Caudate nucleus (tissue), 63 donors: ENCODE measurements at places on chromosomes 3 and 15.

DNA sequence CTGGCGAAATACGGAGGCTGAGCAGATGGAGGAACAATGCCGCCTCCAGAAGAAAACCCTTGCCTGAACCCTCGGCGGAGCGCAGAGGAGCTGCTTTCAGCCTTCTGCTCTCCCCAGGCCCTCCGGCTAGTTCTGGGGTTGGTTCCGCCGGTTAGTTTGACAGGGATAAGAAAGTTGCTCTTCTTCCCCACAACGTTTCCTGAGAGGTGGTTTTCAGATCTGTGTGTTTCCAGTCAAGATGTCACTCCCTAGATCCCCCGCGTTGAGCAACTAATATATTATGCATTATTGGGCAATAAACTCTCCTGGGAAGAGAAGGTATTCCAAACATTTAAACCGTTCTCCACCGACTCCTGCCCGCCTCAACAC lies 551 bp downstream of the NLGN1 start:
- peak; percentile 73 for DNase-seq

- DNase-seq = no peak
Observed at GRCh38 chr3:44803298-44803697, 41.7 kb downstream of the KIF15 start.

GRCh38 chr15:92818651-92819277 lies 81.4 kb upstream of the CHD2 start:
- DNase-seq = no peak

DNA sequence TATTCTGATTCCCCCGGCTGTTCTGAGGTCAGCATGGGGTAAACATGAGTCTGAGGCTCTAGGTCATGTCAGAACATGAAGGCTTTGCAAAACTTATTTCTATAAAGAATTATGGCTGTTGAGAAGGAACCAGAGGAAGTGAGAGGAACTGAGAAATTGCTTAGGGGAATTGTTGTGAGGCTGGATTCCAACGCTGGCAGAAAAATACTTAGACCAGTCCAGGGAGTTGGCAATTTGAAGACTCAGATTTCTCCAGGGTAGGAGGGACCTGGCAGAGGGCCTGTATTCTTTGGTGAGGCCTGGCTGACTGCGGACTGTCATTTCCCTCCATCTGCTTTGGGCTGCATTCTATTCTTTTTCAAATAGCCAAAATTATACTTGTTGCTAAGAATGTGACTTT lies 155.5 kb downstream of the PLD1 start:
- no peak for DNase-seq

DNA sequence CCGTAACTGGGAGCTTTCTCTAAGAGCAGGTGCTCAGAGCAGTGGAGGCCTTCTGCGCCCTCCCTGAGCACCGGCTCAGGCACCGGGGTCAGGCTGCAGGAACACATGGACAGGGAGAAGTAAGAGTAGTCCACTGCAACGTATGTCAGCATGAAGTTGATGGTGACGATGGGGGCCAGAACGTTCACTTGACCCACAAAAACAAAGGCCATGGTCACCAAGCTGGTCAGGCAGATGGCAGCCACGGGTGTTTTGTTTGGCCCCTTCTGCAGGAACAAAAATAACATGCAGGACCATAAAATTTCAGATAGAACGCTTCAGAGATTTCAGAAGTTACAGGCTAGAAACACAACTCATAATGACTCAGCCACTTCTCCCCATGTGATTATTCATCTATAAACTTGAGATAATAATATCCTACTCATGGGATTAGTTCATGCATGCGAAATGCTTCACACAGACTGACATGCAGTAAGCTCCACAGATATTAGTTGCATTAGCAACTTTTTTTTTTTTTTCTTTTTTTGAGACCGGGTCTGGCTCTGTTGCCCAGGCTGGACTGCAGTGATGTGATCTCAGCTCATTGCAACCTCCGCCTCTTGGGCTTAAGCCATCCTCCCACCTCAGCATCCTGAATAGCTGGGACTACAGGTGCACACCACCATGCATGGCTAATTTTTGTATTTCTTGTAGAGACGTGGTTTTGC lies 52.2 kb upstream of the HEG1 start:
- no peak for DNase-seq

DNA sequence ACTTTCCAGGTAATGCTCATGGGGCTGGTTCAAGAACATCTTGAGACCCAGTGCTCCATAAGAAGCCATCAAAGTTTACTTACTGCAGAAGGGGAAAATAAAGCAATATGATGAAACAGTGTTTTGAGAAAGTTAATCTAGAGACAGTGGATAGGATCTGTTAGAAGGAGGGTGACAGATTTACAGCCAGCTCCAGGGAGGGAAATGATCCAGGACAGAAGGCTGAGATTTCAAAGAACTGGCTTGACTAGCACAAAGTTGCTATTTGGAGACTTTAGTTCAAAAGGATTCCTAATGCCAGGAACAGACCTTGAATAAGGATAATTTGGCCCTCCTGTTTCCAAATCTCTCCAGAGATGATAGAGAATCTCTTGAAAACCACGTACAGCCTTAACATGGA lies 166.5 kb upstream of the NECTIN3 start:
- DNase-seq = no peak

DNA sequence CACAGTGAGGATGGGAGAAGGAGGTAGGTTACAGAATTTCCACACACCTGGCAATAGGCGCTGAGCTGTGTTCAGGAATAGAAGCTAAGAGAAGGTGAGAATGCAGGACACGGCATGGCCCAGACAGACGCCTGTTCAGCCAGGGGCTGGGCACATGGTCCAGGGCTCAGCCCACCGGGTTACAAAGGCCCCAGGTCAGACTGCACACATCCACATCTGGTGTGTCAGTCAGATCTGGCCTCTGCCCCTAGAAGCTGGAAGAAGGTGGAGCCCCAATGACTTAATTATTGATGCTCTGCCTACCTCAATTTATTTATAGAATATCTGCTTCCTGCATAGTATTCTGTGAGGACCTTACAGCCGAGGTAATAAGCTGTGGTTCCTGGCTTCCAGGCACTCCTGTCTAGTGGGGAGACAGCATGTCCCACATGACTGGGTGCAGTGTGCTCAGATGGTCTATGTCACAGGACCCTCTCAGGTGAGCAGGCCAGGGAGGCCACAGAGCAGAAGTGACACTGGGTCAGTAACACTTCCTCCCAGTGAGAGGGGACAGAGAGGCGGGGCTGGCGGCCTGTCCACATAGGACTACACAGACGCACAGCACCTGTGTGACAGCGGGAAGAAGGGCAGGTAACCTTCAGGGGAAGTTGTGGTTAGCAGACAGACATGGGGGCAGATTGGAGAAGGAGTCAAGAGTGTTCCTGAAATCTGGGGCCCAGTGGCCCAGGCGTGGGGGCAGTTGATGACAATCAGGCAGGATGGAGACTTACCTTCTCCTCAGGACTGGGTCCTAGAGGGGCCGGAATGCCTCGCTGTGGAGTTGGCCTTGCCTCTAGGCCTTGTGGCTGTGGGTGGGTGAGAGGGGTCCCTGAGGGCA lies 38.6 kb upstream of the PLXNA1 start:
- no peak for DNase-seq
